ENCODE measurements at places on chromosomes 13 and 19.

- DNase-seq: no peak
Measured at GRCh38 chr19:50558039-50558438, 10.2 kb downstream of the LRRC4B start.

DNA sequence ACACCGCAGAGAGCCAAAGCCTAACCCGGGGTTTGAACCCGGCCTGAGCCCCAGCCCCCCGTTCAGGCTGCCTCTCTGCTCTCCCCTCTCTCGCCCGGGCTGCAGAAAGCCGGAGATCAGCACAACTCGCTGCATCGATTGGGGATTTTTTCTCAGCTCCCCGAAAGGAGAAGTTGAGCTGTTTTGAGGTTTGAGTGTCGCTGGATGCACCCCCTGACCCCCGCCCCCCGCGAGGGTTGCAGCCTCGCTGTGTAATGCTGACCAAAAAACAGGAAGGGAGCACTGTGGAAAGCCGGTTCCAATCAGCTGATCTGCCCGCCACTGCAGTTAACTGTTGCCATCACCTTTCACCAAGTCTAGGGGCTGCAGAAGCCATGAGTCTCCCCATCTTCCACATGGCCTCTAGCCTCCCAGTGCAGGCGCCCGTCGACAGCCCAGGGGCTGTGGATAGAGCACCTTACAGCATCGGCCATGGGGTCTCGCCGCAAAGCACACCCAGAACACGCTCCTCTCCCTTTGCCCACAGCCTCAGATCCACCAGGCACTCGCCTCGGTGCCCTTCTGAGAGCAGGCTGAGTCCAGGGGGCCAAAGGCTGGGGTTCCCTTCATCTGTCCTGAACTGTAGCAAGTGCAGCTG, 34.5 kb downstream of the MYO9B start:
- no peak for DNase-seq

DNA sequence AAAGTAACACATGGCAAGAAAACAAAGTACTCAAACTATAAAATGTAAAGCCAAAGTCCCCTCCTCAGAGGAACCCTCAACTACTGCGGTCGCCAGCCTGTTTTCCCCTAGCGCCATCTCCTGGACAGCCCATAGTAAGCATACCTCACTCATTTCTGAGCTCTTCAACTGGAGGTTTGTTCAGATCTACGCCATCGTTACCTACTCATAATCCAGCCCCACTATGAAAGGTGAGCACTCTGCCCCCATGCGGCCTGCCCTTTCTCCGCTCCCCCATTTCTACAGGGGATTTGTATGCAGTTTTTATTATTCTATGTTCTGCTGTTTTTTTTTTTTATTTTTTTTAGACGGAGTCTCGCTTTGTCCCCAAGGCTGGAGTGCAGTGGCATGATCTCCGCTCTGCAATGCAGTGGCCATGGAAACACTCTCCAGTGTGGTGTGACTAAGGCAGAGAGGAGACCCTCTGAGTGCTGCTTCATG, 26.2 kb downstream of the OPA3 start:
- DNase-seq: no peak

DNA sequence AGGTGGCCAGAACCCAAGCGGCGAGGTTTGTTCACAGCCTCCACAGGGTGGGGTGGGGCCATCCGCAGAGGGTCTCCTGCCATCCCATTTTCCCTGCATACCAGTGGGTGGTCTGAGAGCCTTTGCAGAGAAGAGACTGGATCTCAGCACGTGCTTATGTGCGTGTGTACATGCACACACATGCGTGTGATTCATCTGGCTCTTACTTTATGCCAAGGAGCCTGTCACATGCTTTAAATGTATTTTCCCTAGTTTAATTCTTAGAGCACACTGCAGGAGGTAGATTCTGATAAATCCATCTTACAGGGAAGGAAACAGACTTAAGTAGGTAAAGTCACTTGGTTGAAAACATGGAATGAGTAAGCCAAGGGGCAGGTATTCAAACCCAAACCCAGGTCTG, 47.1 kb downstream of the CAPN12 start:
- DNase-seq: no peak

DNA sequence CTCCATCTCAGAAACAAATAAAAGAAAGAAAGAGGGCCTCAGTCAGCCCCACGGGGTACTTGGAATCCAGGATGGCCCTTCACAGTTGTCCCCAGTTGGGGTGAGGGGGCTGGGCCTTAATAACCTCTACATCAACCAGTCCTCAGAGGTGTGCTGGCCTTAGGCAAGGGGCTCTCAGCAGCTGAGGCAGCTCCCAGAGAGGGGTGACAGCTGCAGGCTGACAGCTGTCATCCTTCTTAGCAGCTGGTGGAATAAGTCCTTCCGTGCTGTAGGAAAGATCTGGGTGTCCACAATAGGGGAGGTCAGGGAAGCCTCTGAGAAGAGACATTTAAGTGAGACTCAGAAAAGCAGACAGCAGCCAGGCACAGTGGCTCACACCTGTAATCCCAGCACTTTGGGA, 7.4 kb downstream of the BCAM start:
- no peak for DNase-seq

DNA sequence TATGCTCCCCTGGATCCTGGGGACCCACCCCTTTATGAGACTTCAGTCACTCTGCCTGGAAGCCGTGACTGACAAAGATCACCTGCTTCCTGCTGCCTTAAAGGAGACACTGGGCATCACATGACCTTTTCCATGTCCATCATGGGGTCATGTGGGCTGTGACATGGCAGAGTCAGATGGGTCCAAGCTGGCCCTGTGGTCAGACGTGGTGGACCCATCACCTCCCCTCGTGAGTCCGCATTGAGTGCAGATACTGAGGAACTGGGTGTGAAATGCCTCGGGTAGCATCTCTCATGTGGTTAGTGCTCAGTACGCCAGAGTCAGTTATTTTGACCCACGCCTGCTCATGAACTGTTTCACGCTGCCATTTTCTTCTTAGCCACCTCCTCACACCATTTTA, 27.1 kb downstream of the NKPD1 start:
- no peak for DNase-seq

DNA sequence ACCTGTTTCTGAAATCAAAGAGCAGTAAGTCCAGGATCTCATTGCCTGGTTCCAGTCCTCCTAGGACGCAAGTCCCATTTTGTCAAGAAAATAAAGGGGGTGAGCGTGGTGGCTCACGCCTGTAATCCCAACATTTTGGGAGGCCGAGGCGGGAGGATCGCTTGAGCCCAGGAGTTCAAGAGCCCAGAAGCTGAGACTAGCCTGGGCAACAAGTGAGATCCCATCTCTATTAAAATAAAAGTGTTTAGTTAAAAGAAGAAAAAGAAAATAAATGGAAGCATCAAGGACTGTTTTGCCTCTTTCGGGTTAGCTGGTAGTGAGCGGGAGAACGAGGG, 344 bp upstream of the HAUS5 start:
- no peak for DNase-seq

GRCh38 chr13:49021953-49022352, 46.2 kb downstream of the FNDC3A start:
- no peak for DNase-seq

- no peak for DNase-seq
Measured at GRCh38 chr13:83151308-83151660, 731.0 kb downstream of the SLITRK1 start.

DNA sequence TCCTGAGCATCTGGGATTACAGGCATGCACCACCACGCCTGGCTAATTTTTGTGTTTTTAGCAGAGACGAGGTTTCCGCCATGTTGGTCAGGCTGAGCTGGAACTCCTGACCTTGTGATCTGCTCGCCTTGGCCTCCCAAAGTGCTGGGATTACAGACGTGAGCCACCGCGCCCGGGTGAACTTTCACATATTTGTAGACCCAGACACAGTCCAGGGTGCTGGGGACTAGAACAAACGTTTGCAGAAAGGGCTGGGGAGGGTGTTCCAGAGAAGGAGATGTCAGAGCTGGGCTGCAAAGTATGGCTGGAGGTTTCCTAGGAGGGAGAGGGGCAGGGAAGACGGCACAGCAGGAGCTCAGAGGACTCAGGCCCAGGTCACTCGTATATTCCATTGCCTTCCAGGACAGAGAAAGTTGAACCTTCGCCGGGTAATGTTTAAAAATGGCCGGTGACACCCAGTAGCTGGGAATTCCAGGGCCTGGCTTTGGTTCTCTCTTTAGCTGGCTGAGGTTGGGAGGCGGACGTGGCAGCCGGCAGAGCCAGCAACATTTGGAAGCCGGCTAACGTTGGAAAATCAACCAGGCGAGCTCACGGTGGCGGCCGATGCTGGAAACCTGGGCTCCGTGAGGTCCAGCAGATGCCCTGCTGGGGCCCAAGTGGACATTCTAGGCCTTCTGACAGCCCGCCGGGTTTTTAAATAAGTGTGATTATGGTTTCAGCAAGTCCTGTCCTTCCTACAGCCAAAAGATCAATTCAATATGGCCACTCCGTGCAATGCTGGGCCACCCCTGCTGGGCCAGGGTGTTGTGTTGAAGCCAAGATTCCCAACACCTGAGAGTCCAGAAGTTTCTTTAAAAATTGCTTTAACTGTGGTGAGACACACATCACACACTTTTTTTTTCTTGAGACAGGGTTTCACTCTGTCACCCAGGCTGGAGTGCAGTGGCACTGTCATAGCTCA, 41.5 kb downstream of the NFIC start:
- DNase-seq: no peak

DNA sequence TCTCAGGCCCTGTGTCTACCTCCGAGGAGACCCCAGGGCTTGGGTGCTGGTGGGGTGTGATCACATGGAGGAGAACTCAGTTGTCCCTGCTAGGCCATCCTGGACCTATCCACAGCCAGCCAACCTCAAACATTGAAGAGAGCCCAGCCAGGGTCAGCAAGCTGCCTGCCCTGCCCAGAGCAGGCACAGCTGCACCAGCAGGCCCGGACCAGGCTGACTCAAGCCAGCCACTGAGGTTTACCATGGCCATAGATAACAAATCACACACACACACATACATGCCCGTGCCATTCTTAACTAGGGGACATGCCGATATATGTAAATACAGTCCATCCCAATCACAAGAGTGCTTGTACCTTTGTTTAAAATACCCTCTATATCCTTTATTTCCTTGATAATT, 8.1 kb downstream of the ARHGEF7 start:
- DNase-seq: no peak

GRCh38 chr19:17718947-17719711, at the start of gene MAP1S:
TSS of gene MAP1S (plus strand) at chr19:17719480. CDS start at chr19:17719503, 23 bp downstream.
- no peak for DNase-seq

Data from NCI-H2107 (cell line).